GM19239 (cell line): ENCODE measurements at places on chromosomes 11 and 22.

- DNase-seq: no peak
Measured at GRCh38 chr11:28526406-28526751, 418.2 kb downstream of the METTL15 start.

GRCh38 chr11:68843052-68843561, 1.4 kb upstream of the CPT1A start:
- DNase-seq: no peak

DNA sequence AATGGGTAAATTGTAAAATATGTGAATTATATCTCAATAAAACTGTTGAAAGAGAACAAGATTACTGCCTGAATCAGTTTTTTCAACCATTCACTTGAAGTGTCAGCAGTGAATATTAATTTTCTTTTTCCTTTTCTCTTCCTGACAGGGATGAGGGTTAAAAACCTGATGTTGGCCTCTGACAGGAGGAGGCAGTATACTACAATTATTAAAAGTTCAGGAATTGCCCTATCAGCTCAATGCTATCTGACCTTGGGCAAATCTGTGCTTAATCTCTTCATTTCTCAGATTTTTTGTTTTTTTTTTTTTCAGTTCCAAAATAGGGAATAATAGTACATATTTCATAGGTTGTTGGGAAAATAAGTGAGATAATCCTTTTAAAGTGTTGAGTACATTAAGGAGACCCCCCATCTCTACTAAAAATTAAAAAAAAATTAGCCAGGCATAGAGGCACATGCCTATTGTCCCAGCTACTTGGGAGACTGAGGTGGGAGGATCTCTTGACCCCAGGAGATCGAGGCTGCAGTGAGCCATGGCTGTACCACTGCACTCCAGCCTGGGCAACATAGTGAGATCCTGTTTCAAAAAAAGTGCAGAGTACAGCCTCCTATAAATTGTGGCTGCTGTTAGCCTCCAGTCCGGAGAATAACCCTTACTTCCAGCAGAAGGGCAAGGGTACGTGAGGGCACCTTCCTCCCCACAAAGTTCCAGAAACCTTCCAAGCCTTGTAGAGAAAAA, 48.8 kb downstream of the TRIM44 start:
- no peak for DNase-seq

DNA sequence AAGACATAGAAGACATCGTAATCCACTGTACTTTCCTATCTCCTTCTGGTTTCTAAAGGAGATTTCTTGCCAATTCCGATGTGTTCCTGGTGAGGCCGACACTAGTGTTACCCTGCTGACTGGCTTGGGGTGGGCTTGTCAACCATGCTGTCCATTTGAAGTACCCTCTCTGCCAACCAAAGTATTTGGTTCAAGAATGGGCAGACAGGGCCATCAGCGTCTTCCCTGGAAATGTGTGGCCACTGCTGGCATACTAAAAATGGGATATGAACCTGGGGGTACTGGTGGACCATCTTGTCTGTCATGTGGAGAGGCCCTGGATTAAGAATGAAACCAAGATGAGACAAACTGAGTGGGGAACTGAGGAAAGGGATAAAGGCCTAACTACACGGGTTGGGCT, 1.8 kb upstream of the VSTM5 start:
- no peak for DNase-seq

- no peak for DNase-seq
Measured at GRCh38 chr11:128328955-128329551, 258.3 kb downstream of the ETS1 start.

GRCh38 chr11:123580557-123581275, 73.7 kb downstream of the SCN3B start:
- peak; percentile 88 for DNase-seq

DNA sequence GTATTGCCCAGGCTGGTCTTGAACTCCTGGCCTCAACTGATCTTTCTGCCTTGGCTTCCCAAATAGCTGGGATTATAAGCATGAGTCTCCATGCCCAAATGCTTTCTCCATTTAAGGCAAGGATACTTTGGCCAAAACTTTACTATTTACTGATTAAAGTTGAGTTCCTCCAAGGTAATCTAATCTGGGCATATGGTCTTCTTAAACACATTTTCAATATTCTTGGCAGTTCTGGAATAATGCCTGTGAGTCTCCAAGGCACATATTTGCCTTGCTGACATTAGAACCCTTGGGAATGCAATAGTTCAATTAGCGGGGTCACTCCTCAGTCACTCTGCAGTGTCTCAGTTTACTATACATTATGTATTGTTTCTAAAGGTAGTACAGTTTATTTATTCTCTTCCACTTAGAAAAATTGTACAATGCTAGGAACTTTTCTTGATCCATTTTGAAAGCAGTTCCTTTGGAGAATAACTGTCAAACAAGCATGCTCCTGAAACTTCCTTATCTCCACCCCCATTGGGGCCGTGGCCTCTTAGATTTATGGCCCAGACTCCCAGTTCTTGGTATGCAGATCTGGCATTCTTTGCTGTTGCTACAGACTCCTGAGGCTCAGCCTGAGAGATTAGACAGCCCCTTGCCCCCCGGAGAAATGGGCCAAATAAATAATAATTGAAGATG, 13.1 kb upstream of the RAB38 start:
- DNase-seq: no peak
